ENCODE measurements at places on chromosomes 6 and 20. TPM values are rescaled to one million over a fixed set of nuclear protein-coding genes. Genes with fewer than 3 reads are reported as not detected.

VSX1 gene
- total RNA-seq = not detected

TFAP2A gene
- 0.09 TPM for total RNA-seq

TMEM170B gene
- total RNA-seq = 1.1 TPM

MYLK4 gene
- total RNA-seq = 0.38 TPM

IL17F gene
- total RNA-seq = not detected

EYS gene
- under 0.01 TPM for total RNA-seq

REM1 gene
- 0.09 TPM for total RNA-seq

RIOK1 gene
- 28.4 TPM for total RNA-seq

MBOAT1 gene
- total RNA-seq = 2.2 TPM

SYS1 gene
- 14.0 TPM for total RNA-seq

GSTA2 gene
- not detected for total RNA-seq

RGS19 gene
- 17.0 TPM for total RNA-seq

RSPO3 gene
- total RNA-seq = 0.90 TPM

RBM24 gene
- total RNA-seq = 3.3 TPM

SMPDL3A gene
- total RNA-seq = 3.5 TPM

TENT5A gene
- 4.1 TPM for total RNA-seq

MCHR2 gene
- not detected for total RNA-seq

CCN5 gene
- 0.66 TPM for total RNA-seq

ID1 gene
- 245 TPM for total RNA-seq

SENP6 gene
- total RNA-seq = 66.5 TPM

HLA-DMB gene
- total RNA-seq = not detected

WFDC12 gene
- not detected for total RNA-seq

OPN5 gene
- total RNA-seq = not detected

SAMD5 gene
- 1.2 TPM for total RNA-seq

TTK gene
- total RNA-seq = 17.1 TPM

MYCT1 gene
- total RNA-seq = 104 TPM

LY86 gene
- total RNA-seq = not detected

DNMT3B gene
- total RNA-seq = 2.6 TPM

ARMH2 gene
- not detected for total RNA-seq

B3GAT2 gene
- total RNA-seq = not detected

RFX6 gene
- total RNA-seq = not detected

TMEM14B gene
- 54.9 TPM for total RNA-seq

ABCC10 gene
- 22.5 TPM for total RNA-seq

TAAR6 gene
- total RNA-seq = not detected

KCNK17 gene
- not detected for total RNA-seq

HLA-DOB gene
- not detected for total RNA-seq

OPRM1 gene
- not detected for total RNA-seq

HAO1 gene
- total RNA-seq = not detected

TRIM40 gene
- not detected for total RNA-seq

SMLR1 gene
- total RNA-seq = not detected

SLC17A1 gene
- not detected for total RNA-seq

OR12D3 gene
- not detected for total RNA-seq

PRRT1 gene
- not detected for total RNA-seq

CCDC170 gene
- total RNA-seq = 0.09 TPM

MICAL1 gene
- 28.4 TPM for total RNA-seq

CCN6 gene
- total RNA-seq = not detected

IL17A gene
- total RNA-seq = not detected

CLDN20 gene
- total RNA-seq = not detected

PLCB4 gene
- total RNA-seq = 1.8 TPM

NQO2 gene
- total RNA-seq = 11.7 TPM

BMP6 gene
- 190 TPM for total RNA-seq

EDN1 gene
- 168 TPM for total RNA-seq

MUC21 gene
- not detected for total RNA-seq

EIF6 gene
- 154 TPM for total RNA-seq

LAMA4 gene
- 491 TPM for total RNA-seq

PTCHD4 gene
- total RNA-seq = 8.4 TPM

PRSS35 gene
- 0.09 TPM for total RNA-seq

ZC2HC1B gene
- not detected for total RNA-seq

KPNA5 gene
- 9.0 TPM for total RNA-seq
